ENCODE measurements at places on chromosomes 4 and X.

GRCh38 chr4:152459326-152459725 lies 76.6 kb downstream of the FBXW7 start:
- no peak for DNase-seq

GRCh38 chr4:88958080-88958479 lies 98.9 kb downstream of the FAM13A start:
- DNase-seq, result no peak

DNA sequence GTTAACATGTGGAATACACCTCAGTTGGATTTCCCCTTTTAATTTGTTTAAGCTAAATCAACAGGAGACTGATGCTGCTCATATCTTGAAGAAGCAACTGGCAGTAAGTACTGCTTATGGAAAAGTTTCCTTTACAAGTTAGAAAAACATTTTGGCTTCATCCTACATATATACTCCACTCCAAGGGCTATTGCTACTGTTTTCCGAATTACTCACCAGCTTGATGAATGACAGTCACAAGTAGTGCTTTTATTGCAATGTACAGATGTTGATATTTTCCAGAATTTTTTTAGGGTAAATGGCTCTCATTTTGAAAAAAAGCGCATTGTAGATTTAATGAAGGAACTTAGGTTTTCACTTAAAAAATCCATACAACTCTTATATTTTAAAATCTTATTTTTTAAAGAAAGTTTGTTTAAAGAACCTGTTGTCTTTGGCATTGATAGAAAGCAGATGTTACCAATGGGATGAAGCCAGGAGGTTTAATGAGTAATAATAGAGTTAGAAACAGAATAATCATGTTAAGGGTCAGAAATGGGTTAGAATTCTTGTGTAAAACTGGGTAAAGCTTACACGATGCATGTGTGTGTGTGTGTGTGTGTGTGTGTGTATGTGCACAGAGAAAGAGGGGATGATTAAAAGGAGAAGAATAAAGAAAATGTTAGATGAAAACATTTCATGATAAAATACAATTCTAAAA lies 272.9 kb downstream of the CFAP299 start:
- no peak for DNase-seq

- no peak for DNase-seq
Observed at GRCh38 chrX:76971393-76972376, 475.5 kb upstream of the FGF16 start.

- DNase-seq, result no peak
Observed at GRCh38 chr4:8494983-8495548, 54.5 kb downstream of the TRMT44 start.

Data from stimulated activated CD4-positive, alpha-beta T cell treated with anti-CD3 and anti-CD28 coated beads, TNF-alpha, amount 100 ng/mL, for 4 hours (primary cell).